ENCODE measurements at places on chromosomes 7 and 10.

DNA sequence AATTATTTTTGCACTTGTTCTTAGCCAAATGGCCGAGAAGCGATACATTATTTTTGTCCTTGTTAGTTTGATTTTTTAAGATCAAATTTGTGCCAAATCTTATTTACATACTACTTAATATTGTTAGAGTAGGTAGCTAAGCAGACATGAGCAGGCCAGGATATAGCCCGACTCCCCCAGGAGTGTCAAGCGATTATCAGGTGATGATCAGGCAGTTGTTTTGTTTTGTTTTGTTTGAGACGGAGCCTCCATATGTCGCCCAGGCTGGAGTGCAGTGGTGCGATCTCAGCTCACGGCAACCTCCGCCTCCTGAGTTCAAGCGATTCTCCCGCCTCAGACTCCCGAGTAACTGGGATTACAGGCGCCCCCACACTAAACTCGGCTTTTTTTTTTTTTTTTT, 71.1 kb downstream of the LYZL2 start:
- no peak for DNase-seq

DNA sequence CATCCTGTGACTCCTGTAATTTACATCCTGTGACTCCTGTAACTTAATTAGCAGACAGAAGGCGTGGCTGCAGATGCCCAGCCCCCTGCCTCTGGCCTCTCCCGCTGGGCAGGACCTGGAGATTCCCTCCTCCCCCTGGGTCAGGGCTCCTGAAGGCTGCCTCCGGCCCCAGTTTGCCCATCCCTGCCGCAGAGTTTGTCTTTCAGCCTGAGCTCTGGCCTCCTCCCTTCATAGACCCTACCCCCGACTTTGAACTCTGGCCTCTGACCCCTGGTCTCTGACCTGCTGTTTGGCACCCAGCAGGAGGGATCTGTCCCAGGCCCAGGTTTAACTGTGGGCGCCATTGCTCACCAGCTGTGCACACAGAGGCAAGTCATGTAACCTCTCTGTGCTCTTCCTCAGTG, 45.6 kb downstream of the ELFN1 start:
- DNase-seq: no peak

DNA sequence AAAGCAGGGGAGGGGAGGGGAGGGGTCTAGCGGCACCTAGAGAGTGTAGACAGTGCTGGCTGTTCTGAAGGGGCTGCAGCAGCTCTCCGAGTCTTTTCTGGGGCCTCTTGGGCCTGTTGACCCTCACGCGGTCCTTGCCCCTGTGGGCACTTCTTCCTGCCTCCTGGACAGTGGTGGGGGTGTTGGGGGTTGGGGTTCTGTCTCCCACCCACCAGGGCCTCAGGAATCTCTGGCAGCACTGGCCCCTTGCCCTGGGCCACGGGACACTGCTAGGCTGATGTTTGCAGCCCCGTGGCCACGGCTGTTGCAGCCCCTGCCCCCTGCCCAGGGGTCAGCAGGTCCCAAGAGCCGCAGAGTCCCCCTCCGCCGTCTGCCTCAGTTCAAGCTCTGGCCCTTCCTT, 68.9 kb upstream of the INPP5A start:
- no peak for DNase-seq

- DNase-seq: peak; percentile 73
These were observed 100.6 kb downstream of the FAM204A start for GRCh38 chr10:118241229-118242137.

DNA sequence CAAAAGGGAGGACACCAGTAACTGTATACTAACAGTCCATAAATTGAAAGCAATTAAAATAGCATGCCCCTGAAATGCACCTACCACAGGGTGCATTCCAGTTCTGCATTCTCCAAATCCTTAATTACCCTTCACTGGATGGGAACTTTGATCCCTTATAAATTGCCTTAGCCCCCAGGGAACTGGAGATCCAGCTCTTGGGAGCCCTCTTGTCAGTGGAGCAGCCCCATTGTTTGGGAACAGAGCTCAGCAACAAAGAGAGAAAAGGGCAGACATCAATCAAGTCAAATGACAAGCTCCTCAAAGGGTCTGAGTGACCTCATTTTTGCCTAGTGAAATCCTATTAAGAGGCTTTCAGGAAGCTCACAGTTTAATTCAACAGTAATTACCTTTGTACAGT, 472.6 kb downstream of the XPNPEP1 start:
- DNase-seq: no peak

GRCh38 chr7:48087349-48087748, 1.7 kb upstream of the UPP1 start:
- DNase-seq: peak; percentile 78

DNA sequence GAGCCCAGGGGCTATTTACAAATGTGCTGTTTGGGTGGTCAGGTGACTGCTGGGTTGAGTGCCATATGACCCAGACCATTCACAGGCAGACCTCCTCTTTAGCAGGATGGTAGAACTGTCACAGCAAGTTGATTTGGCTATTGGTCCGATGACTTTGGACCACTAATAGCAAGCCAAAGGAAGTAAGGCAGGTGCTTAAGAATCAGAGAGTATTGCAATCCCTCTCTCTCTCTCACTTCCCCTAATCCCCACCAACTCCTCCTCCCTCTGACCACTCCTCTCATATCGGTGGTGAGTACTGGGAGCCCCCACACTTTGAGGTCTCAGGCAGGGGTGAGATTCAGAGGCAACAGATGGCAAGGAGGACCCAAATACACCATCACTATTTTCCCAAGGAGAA, 165.3 kb downstream of the TRIL start:
- no peak for DNase-seq

GRCh38 chr7:47534322-47535034, 47.4 kb downstream of the TNS3 start:
- DNase-seq: peak; percentile 92

DNA sequence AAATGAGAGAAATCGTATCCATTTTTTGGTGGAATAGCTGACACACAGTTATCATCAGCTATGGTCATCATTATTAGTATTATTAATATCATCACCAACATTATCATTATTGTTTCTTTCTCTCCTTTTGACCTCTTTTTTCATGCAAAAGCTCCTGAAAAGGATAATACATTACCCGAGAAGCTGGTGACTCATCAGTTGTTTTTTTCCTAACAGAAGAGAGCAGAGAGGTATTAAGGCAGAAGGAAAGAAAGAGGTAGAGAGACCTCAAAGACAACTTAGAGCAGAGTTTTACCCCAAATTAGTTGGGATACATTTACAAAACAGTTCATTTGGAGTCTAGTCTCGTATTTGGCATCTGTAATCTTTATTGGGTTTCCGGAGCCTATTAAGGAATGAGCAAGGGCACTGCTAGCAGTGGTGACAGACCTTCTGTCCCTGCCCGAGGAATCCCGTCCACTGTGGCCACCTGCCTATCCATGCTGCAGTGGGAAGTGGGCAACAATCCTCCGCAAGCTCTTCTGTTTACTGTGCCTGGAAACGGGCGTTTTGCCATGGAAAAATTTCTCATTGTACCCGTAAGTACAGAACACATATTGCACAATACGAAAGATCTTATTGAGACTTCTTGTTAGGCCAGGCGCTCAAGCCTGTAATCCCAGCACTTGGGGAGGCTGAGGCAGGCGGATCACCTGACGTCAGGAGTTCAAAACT, 170.0 kb upstream of the MKLN1 start:
- DNase-seq: peak; percentile 32

- no peak for DNase-seq
These were observed 69.7 kb downstream of the CUL2 start for GRCh38 chr10:35020481-35020880.

- peak; percentile 49 for DNase-seq
These were observed 1.4 kb upstream of the IFRD1 start for GRCh38 chr7:112448891-112449290.

DNA sequence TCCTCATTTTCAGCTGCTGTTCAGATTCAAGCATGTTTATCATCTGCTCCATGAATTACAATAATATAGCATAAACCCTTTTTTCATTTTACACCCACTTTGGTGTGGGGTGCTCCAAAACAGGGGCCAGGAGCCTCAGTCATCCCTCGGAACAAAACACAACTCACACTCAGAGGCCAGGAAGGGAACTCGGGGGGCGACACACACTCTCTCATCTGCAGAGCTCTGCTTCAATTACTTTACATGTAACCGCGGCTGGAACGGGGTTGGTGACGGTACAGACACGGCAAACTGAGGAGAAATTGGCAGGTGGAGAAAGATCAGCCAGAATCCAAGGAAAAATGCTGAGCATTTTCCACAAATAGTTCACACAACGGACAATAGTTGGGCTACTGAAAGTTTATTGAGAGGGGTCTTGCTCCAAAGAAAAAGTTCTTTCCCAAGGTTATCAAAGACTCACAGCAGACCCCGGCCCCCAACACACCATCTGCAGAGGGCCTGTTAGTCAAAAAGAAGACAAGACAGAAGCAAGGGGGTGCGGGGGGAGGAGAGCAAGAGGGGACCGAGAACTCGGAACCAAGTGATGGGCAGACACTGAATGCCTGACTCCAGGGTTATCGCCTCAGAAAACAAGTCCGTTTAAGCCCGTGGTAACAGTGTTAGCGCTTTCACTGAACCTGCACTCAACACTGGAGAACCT, 20.5 kb downstream of the DIP2C start:
- no peak for DNase-seq

DNA sequence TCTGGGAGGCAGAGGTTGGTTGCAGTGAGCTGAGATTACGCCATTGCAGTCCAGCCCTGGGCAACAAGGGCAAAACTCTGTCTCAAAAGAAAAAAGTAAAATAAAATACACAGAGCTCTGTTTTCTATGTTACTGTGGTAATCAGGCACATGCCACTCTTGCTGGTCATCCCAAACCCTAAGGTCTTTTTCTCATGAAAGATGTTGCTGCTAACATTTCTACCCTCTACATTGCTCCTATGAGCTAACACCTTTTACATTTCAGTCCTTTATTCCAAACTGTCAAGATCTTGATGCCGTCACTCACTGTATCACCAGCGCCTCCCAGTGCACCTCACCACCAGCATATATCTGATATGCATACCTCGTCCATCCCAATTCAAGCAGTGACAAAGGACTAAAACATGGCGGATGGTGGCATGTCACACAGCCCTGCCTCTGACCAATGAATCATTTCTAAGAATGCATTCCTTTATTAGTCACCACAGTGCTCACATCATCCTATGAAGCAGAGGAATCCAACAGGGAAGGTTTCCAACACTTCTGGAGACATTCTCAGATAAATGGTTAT, 4.3 kb downstream of the DAGLB start:
- DNase-seq: peak; percentile 87

- no peak for DNase-seq
These were observed 100.4 kb downstream of the WDR37 start for GRCh38 chr10:1156616-1156886.

DNA sequence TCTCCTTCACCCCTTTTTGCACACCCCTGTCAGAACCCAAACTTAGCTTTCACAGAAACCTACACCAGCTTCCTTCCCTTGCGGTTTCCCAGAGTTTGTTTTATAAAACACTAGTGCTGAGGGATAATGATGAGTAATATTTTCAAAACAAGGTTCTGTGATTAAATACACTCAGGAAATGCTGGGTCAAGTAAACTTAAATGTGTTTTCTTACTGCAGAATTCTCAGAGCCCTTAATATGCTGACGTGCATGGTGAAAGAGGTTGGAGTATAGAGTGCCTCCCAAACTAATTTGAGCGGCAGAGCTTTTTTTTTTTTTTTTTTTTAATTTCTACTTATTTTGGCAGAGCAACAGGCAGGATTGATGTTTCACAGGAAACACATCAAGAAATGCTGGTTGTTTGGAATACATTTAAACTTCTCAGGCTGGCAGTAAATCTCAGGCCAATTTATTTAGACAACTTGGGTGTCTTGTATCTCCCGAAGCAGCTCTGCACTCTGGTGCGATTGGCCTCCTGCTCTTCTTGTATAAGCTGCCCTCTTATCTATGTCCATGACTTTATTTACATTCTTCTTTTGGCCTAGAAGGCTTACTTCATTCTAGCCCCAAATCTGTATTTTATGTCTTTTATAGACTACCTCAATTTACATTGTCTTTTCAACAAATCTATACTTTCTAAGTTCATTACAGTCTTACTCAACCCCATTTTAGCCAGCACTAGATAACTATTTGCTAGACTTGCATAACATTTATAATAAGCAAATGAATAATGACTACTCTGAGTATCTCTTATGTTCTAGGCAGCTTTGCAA, 165.4 kb downstream of the BMPER start:
- peak; percentile 42 for DNase-seq

- no peak for DNase-seq
These were observed 92.6 kb downstream of the RGS10 start for GRCh38 chr10:119449760-119450461.

DNA sequence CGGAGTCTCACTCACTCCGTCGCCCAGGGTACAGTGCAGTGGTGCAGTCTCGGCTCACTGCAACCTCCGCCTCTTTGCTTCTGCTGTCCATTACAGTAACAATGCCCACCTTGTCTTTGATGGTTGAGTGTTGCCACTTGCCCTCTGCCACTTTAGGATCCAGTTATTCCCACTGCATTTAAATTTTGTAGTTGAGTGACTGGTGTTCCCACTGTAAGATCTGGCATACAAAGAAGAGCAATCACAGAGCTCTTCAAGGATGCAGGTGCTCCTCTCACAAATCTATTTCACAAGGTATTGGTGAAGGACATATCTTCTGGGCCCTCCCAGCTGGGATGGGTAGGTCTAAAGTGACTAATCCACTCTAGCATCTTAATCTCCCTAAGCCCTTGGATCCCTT, 12.6 kb downstream of the PTER start:
- no peak for DNase-seq

GRCh38 chr7:115060095-115060870, 138.4 kb downstream of the MDFIC start:
- DNase-seq: no peak

- no peak for DNase-seq
These were observed 1.7 kb upstream of the MRPS24 start for GRCh38 chr7:43871064-43871463.

GRCh38 chr10:59362959-59363381, 621 bp upstream of the FAM13C start:
- peak; percentile 50 for DNase-seq

- DNase-seq: peak; percentile 36
These were observed 253.4 kb downstream of the WDR11 start for GRCh38 chr10:121104476-121105111.

DNA sequence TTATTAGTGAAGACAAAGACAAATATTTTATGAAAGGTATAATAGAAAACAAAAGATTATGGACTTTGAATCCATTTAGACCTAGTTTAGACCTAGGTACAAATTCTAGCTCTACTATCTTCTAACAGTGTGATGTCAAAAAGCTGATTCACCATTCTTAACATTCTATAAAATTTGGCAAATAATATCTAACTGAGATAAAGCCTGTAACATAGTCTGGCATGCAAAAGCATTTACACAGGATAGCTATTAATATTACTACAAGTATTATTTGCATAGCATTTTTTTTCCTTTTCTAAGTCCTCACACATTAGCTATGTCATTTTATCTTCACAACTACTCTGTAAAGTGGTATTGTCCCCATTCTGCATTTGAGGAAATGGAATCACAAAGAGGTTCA, 179.6 kb upstream of the LRRTM3 start:
- DNase-seq: no peak

DNA sequence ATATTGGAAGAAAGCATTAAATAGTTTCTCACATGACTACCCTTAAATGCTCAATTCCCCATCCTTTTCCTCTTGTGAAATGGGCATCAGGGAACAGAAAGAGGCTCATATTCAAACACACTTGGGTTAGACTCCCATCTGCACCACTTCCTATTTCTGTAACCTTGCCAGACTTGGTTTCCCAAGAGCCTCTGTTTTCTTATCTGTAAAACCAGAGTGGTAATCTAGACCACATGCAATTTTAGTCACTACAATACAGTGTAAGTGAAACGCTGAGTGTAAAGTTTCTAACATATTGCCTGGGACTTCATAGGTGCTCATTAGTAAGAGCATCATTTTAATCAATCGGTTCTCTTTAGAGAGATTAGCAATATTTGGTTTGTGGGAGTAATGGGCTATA, 136.3 kb downstream of the SORCS1 start:
- no peak for DNase-seq

Data from bronchial epithelial cell (primary cell).